ENCODE measurements at places on chromosomes 7 and 10. TPM values are rescaled to one million over a fixed set of nuclear protein-coding genes. Genes with fewer than 3 reads are reported as not detected.

SFXN2 gene
- total RNA-seq: 3.6 TPM

ITGB8 gene
- 5.7 TPM for total RNA-seq

FBH1 gene
- total RNA-seq: 109 TPM

ADGRA1 gene
- total RNA-seq: not detected

CD36 gene
- 0.13 TPM for total RNA-seq

ACTL6B gene
- not detected for total RNA-seq

SPDYE9 gene
- not detected for total RNA-seq

GET4 gene
- total RNA-seq: 24.6 TPM

GCK gene
- 0.25 TPM for total RNA-seq

FAM221A gene
- 1.5 TPM for total RNA-seq

COBL gene
- not detected for total RNA-seq

NUTM2A gene
- 0.19 TPM for total RNA-seq

UTF1 gene
- not detected for total RNA-seq

PIP4K2A gene
- total RNA-seq: 45.6 TPM

LIPF gene
- total RNA-seq: not detected

PTPRN2 gene
- 0.56 TPM for total RNA-seq
